ENCODE measurements at places on chromosomes 12 and 14.

GRCh38 chr12:32671930-32672780, 6.9 kb upstream of the DNM1L start:
- peak; percentile 42 for DNase-seq

- DNase-seq, result no peak
These were observed 17.4 kb upstream of the GALNT16 start for GRCh38 chr14:69242311-69243224.

GRCh38 chr12:117980616-117981015, 11.8 kb upstream of the KSR2 start:
- no peak for DNase-seq

DNA sequence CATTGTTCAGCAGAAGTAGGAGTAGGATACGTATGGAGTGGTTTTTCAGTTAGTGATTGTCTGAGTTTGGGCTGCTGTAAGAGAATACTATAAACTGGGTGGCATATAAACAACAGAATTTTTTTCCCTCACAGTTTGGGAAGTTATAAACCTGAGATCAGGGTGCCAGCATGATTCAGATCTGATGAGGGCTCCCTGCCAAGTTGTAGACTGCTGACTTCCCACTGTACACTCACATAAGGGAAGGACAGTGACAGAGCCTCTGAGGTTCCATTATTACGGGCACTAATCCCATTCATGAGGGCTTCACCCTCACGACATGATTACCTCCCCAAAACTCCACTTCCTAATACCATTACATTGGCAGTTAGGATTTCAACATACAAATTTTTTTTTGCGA, 50.7 kb downstream of the ACSM4 start:
- no peak for DNase-seq

DNA sequence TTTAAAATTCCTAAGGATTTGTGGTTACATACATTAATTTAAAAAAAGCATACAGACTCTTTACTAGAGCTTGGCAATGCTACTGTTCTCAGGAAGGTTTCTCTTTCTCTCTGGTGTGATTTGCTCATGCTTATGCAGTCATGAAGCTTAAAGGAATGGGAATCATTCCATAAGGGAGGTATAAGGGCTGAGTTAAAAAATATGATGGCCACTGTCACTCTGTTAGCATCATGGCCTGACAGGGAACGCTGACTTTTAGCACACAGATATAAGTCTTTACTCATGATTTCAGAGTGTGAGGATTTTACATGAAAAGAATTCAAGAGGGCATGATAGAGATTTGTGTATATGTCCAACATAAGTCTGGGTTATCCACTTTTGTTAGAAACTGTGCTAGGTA, 3.8 kb downstream of the MYF5 start:
- no peak for DNase-seq

DNA sequence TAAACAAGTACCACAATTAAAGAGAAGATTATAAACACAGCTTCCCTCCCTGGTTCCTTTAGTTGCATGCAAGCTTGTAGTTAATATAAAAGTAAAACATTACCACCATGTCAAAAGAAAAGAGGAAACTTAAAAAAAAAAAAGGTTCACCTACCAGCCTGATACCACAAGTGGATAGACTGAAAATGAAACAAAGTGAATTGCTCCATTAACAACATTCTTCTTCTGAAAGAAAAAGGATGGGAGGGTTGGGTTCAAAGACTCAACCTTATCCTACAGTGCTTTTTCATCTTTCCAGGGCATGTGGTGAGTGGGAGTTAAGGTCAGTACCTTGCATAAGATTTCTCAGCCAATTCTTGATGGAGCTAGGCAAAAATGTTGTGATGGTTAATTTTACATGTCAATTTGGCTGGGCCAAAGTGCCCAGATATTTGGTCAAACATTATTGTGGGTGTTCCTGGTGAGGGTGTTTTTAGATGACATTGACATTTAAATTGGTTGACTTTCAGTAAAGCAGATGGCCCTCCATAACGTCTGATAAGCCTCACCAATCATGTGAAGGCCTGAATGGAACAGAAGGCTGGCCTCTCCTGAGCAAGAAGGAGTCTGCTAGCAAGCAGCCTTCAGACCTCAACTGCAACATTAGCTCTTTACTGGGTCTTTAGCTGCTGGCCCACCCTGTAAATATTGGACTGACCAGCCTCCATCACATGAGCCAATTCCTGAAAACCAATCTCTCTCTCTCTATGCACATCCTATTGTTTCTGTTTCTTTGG, 28.8 kb downstream of the VCPKMT start:
- no peak for DNase-seq

GRCh38 chr14:64848239-64848638, 31.5 kb downstream of the SPTB start:
- DNase-seq, result no peak

- DNase-seq, result peak; percentile 89
These were observed 17.1 kb downstream of the DEGS2 start for GRCh38 chr14:100142073-100143040.

- DNase-seq, result no peak
These were observed 81.7 kb upstream of the TMEM263 start for GRCh38 chr12:106873983-106874382.

- no peak for DNase-seq
These were observed 98.8 kb downstream of the TMEM132C start for GRCh38 chr12:128365651-128366231.

DNA sequence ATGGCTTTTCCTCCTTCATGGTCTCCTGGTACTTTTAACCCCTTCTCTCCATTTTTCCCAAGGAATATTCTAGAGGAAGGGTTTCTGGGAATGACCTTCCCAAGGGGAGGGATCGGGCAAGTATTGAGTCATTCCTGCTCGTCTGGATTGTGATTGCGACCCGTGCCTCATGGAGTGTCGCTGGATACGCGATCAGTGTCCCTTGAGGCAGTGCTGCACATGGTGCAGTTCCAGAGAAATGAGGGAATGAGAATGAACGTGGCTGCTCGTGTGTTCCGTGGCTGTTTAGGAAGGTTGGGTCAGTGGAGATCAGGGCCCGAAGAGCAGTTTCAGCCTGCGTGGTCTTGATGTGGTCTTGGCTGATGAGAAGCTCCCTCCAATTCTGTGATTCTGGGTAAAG, 234.4 kb downstream of the CACNA1C start:
- DNase-seq, result no peak

DNA sequence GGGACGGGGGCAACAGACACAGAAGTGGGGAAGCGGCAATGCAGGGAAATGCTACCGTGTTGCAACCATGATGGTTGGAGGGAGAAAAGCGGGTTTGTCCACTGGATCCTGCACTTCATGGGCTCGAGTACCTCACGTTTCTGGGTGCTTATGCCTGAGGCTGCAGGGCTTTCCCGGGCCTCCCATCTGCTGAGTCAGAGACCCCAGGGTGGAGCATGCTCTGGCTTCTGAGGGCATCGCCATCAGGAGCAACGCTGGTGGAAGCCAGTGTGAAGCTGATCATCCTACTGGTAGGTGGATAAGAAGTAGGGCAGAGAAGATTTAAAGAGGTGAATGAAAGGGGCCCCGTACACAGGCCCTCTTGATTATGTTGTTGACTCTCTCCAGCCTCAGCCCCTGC, 5.0 kb upstream of the ADGRD1 start:
- no peak for DNase-seq

DNA sequence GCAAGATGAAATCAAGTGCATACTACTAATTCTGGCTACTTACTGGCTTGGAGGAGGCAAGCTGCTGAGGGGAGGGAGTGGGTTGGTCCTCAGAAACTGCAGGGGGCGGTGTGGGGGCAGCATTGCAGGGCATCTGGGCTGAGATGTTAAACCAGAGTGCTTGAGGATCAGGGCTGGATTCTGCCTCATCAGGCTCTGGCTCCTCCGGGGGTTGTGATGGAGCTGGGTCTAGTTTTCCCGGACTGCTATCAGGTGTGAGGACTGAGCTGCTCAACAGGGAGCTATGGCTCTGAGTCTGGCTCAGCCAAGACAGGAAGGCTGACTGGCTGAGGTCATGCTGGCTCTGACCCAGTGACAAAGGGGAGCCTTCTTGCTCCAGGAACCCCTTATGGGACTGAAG, 28.6 kb downstream of the BAZ2A start:
- no peak for DNase-seq

DNA sequence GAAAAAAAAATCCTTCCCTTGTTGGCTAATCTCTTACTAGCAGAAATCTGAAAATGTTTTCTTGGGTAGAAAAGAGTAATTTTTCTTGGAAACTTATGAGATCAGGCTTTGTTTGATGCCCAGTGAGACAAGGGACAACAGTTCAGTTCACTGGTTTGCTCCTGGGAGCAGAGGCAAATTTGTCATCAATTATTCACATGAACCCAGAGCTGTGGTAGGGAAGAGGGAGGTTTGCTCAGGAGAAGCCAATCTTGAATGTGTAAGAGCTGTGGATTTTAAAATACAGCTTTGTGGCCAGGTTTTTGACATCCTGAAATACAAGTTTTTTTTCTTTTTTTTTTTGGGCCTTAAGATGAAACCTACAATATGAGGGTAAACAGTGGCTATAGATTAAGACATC, 426.6 kb downstream of the ATP23 start:
- DNase-seq, result no peak

GRCh38 chr12:54259194-54260011, 20.5 kb downstream of the CBX5 start:
- DNase-seq, result no peak

DNA sequence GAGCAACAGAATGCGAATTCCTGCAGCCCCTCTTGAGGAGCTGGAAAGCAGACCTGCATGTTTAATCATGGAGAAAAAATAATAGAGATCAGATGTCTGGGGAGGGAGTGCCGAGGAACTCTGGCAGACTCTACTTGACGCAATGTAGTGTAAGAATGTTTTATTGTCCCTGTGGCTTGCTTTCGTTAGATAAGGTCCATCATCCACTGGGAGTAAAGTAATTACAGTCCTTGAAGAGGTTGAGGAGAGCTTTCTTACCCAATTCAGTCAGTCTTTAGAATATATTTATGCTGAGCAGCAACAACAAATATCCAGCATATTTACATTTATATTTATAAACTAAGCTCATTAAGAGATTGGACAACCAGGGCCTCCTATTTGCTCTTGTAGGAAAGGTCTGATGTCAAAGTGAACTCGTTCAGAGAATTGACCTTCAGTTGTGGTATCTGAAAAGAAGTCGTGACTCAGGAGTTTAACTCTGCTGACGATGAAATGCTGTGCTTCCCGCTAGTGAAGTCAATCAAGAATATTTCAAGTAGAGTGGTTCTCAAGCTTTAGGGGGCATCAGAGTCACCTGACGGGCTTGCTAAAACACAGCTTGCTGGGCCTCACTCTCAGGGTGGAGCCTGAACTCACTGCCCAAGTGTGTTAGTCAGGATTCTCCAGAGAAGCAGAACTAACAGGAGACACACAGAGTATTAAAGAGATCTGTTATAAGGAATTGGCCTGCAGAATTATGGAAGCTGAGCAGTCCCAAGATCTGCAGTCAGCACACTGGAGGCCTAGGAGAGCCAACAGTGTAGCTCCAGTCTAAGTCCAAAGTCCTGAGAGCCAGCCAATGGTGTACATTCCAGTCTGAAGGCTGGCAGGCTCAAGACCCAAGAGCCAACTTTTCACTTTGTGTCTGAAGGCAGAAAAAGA, 139.3 kb upstream of the LMNTD1 start:
- no peak for DNase-seq

Measured in CMK (cell line).